ENCODE measurements at places on chromosomes 12 and 14. TPM values are rescaled to one million over a fixed set of nuclear protein-coding genes. Genes with fewer than 3 reads are reported as not detected.

- DNase-seq: no peak
Observed at GRCh38 chr12:22541496-22542155, 2.7 kb downstream of the C2CD5 start.

DNA sequence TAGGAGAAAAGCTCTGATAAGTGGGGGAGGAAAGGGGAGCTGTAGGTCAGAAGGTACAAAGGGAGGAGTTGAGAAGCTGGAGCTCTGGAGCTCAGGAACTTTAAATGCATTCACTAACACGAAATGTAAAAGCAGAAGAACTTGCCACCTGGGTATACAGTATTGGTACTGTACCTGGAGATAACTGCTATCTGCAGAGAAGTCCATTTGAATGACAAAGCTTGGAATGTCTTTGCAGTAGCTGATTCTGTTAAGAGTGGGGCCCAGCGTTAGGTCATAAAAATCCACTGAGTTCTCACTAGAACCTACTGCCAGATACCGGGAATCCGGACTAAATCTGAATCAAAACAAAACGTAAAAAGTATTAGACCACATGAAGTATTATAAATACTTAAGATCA, 55.6 kb downstream of the ZC3H14 start:
- no peak for DNase-seq

GRCh38 chr12:46188170-46188569, 80.7 kb downstream of the SLC38A1 start:
- no peak for DNase-seq

GRCh38 chr14:60922050-60922449, 58.8 kb downstream of the TRMT5 start:
- peak; percentile 6 for DNase-seq

DNA sequence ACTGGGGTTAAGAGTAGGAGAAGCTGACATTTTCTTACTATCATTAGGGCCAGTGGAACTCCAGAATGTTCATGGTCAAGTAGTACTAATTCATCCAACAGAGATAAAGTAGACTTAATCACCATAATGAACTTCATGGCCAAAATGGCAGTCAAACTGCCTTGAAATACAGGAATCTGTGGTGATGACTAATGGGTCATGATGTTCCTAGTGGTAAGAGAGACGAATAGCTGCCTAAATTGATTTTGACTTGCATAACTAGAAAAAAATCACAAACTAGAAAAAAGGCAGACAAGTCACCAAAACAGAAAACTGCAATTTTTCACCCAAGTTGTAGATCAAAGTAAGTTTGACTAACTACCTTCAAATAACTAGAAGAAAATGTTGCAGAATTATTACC, 138.5 kb downstream of the MGAT4C start:
- peak; percentile 8 for DNase-seq

- DNase-seq: no peak
Observed at GRCh38 chr12:90167518-90168208, 459.0 kb upstream of the ATP2B1 start.

- no peak for DNase-seq
Observed at GRCh38 chr14:47833011-47833410, 157.6 kb upstream of the MDGA2 start.

Gene SLC22A17
- total RNA-seq: 10.3 TPM

Gene GLS2
- not detected for total RNA-seq

Gene WSCD2
- total RNA-seq: not detected

Gene IL31
- total RNA-seq: not detected

Gene THAP2
- 7.0 TPM for total RNA-seq

Gene SPX
- not detected for total RNA-seq

Data from A172 (cell line).